Bronchial epithelial cell (primary cell): ENCODE measurements at places on chromosomes 5 and 9.
A peak's percentile ranks its signal among the peaks of the same experiment; 100 is the strongest.

GRCh38 chr5:158812408-158812807, 287.3 kb downstream of the EBF1 start:
- no peak for DNase-seq

DNA sequence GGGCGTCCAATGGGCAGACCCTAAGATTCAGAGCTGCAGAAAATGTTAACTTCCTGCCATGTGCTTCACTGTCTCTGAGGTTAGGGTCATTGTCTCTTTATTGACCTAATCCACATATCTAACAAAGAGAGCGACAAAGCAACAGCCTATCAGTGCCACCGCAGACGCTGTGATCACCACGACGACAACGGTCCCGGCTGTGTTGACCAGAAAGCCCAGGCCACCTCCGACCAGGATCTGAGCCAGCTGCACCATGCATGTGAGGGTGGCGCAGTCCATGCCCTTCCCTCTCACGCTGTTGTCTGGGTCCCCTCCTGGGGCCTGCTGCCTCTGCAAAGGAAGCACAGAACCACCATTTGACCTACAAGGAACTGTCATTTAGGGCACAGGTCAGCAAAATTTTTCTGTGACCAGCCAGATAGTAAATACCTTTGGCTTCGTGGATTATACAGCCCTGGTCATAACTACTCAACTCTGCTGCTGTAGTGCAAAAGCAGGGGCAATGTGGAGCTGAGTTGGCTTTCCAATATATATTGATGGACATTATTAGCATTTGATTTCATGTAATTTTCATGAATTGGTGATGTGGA, 8.5 kb downstream of the RXFP3 start:
- no peak for DNase-seq

DNA sequence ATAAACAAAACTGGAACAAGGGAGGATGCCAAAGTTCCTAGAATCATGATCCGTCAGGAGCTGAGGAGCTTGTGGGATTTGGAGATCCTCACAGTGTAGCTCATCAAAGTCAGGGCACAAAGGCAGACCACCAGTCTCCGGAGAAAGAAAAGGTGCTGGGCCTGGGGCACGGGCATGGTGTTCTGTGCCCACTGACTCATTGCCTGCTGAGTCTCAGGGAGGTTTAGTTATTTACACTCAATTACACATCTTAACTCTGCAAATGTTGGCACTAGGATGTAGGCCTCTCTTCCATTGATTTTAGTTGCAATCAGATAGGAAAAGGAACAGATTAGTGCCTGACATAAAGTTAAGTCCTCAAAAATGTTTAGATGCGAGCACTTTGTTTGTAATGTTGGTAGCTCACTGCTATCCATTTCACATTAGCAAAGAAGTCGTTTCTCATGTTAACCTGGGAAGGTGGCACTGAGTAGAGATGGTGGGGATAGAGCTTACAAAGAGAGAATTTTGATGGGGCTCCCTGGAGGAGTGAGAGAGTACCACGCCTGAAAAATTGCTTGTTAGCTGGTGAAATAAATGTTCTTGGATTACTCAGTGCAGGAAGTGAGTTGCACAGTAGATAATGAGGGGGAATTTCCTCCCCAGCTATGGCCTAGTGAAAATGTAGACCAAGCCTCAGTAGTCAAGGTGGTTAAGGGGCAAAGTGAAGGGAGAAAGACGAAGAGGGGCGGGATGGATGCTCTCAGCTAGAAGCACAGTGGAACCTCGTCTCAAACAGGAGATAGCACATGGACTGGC, 109.5 kb upstream of the CD180 start:
- DNase-seq, result peak; percentile 68

DNA sequence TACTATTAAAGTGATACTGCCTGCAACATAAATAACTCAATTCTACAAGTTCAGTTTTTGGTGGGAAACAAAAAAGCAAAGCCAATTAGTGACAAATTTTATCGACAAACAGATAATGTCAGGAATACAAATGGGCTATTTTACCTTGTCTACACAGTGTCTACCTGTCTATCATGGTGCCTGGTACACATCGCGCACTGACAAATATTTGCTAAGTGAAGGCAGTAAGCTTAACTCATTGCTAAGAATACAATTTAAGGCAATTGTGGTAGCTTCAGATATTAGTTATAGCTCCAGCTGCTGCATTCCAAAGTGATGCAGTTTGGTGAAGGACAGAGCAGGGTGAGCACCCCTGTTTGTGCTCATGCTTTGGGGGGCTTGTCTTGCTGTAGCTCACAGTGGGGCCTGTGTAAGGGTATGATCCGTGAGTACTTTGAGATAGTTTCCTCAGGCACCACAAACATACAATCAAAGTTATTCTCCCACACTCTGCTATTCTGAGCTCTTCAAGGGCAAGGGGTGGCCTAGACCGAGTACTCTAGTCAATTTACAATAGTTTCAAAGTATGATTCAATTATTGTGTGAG, 24.7 kb downstream of the ELL2 start:
- no peak for DNase-seq

GRCh38 chr5:109388407-109388806, 21.4 kb downstream of the PJA2 start:
- peak; percentile 37 for DNase-seq

GRCh38 chr5:177270653-177271052, 32.9 kb downstream of the RAB24 start:
- DNase-seq, result peak; percentile 8

- DNase-seq, result no peak
Observed at GRCh38 chr5:107951309-107951708, 280.6 kb upstream of the EFNA5 start.

- no peak for DNase-seq
Observed at GRCh38 chr5:179125789-179126505, 65.8 kb downstream of the ZNF354C start.

GRCh38 chr5:133123297-133123696, 71.5 kb downstream of the HSPA4 start:
- DNase-seq, result no peak

DNA sequence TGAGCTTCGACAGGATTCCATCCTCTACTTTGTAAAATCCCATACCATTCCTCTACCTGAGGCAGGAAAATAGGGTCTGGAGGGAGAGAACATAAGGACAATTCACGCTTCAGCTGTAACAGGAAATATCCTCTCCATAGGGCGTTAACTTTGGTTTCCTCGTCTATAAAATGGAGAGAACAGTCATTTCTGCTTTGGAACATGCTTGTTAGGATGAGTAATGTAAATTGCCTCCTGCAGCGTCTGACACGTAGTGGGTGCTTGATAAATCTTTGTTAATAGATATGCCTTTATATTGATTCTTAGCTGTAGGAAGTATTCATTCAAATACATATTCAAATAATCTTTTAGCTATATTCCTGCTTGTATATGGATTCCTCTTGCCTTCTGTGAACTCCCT, 711 bp upstream of the SUB1 start:
- DNase-seq, result peak; percentile 14

DNA sequence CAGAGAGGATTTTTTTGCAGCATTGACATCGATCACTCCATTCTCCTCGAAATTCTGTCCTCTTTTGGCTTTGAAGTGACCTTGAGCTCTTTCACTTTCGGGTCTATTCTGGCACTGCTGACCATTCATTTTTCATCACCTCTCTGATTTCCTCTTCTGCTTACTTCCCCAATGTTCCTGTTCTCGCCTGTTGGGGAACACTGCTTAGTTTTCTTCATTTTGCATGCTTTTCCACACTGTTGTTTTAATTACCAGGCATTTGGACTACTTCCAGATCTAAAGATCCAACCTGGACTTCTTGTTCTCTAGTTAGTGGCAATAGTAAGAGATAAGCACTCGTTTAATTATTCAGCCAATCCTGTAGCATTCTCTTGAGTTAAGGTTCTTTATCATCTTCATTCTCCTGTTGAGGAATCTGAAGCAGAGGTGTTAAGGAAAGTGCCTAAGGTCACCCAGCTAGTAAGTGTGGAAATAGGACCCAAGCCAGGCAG, 53.4 kb downstream of the MAN2A1 start:
- DNase-seq, result no peak

- DNase-seq, result no peak
Observed at GRCh38 chr9:126611193-126611591, 2.5 kb upstream of the LMX1B start.

DNA sequence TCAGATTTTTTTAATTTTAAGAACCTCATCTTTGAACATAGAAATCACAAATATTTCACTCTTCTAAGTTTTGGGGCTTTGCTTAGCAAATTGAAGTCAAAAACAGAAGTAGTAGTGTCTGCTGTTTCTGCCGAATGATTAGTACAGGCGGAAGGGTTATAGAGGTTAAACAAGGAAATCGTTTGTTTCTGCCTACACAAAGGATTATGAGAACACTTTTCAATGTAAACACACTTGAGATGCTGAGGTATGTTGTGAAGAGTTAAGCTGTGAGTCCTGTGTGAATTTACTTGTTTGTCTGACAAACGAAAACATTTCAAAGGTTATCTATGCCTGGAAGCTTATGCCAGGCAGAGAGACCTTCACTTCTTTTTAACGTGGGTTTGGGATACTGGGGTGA, 224.8 kb downstream of the CETN3 start:
- DNase-seq, result peak; percentile 19

DNA sequence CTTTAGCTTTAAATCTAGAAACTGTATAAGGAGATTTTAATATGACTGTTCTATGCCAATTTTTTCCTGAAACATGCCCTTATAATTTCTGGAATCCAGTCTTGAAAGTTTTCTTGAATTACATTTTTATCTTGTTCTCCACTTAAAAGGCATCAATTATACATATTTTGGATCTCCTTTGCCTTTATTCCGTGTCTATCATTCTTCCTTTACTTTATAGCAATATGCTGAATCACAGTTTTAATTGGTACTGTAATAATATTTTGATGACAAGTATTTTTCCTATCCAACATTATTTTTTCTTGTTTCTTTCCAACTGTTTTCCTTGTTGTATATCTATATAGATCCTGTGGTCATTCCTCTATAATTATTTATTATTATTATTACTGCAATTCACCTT, 361.2 kb downstream of the PIK3R1 start:
- no peak for DNase-seq

DNA sequence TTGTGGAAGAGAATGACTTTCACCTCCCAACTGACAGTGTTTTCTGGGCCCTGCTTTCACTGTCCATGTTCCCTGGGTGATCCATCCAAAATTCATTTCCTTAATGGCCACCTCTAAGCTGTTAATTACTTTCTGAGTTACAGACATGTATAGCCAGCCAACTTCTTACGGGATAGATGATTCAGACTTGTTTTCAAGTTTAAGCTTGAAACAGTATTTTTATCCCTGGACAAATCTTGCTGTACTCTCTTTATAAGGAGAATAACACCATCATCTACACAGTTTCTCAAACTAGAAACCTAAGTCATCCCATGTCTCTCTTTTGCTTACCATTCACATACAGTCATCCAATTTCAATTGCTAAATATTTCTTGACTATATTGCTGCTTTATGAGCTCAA, 6.9 kb downstream of the FAM174A start:
- peak; percentile 88 for DNase-seq

GRCh38 chr9:8492024-8492423, 692.4 kb upstream of the DMAC1 start:
- no peak for DNase-seq

GRCh38 chr5:10227379-10227778, 22.3 kb downstream of the ATPSCKMT start:
- no peak for DNase-seq

GRCh38 chr5:54563083-54563761, 45.7 kb downstream of the SNX18 start:
- peak; percentile 75 for DNase-seq

DNA sequence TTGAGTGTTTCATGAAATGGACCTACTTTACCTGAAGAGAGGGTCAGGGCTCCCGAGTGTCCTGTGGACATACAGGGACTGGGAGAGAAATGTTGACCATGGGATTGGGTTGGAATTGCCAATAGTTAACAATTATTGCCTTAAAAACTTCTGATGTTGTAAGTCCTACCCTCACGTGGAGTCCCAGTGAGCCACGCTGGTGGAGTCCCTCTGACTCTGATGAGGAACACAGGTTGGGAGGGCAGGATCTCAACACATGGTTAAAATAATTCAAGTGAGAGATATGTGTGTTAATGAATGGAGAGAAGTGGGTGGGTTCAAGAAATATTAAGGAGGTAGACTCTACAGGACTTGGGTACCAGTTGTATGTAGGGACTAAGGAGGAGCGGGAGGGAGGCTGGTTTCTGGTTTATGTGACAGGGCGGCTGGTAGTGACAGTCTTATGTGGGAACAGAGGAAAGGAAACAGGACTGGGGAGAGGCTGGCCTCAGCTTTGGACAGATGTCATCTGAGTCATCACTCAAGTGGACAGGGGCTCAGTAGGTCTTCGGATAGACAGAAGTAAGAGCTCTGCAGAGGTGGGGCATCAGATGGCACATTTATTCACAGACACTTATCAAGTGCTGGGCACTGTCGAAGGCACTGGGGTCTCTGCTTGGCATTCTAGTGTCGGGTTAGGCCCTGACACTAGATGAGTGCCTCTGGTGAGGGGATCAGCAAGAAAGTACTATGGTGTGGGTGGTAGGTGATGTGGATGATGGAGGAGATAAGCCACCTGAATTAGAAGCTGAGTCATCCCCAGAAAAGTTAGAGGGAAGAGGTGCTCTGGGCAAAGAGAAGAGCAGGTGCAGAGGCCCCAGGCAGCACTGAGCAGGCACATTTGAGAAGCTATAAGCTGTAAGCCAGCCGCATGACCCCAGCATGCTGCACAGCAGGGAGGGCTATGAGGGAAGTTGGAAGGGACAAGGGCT, 27.2 kb downstream of the MAML1 start:
- no peak for DNase-seq

DNA sequence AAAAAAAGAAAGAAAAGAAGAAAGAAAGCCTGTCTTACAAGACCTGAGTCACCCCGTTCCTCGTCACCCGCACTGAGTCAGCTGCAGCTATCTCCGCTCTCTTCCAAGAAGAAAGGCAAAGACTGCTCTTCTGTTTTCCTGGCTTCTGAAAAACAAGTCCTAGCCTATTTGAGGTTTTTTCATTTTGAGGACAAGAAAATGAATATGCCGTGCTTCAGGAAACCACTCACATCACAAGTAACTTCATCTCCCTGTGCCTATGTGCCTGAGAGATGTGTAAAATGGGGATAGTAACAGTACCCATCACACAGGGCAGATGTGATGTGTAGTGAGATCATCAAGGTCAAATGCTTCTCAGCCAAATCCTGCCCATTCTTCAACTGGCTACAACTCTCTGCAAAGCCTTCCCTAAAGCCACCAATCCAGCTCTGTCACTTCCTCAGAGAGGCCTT, 78.4 kb downstream of the GLDC start:
- DNase-seq, result peak; percentile 100

- no peak for DNase-seq
Observed at GRCh38 chr9:87386490-87387025, 111.1 kb upstream of the DAPK1 start.

GRCh38 chr5:149174847-149175234, 33.5 kb downstream of the ABLIM3 start:
- DNase-seq, result no peak

DNA sequence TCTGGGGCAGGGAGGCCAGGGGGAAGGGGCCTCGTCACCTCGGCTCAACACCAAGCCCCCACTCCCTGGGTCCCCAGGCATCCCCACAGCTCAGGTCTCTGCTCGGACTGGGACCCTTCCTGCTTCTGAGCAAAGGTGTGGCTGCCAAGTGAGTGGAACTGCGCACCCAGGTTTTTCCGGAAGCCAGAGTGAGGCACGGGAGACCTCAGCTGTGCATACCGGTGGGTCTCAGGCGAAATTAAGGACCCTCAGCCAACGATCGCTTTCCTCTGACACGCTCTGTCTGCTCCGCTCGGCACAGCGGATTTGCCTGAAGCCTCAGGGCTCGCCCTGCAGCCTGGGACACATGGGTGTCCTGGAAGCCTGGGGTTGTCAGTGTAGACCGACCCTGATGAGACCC, 41.0 kb upstream of the IRX4 start:
- DNase-seq, result no peak

- peak; percentile 64 for DNase-seq
Observed at GRCh38 chr9:37922363-37923117, 18.6 kb upstream of the SLC25A51 start.
